ENCODE measurements at places on chromosomes 5 and 9.

GRCh38 chr9:32487981-32488380, 38.0 kb downstream of the RIGI start:
- no peak for DNase-seq

DNA sequence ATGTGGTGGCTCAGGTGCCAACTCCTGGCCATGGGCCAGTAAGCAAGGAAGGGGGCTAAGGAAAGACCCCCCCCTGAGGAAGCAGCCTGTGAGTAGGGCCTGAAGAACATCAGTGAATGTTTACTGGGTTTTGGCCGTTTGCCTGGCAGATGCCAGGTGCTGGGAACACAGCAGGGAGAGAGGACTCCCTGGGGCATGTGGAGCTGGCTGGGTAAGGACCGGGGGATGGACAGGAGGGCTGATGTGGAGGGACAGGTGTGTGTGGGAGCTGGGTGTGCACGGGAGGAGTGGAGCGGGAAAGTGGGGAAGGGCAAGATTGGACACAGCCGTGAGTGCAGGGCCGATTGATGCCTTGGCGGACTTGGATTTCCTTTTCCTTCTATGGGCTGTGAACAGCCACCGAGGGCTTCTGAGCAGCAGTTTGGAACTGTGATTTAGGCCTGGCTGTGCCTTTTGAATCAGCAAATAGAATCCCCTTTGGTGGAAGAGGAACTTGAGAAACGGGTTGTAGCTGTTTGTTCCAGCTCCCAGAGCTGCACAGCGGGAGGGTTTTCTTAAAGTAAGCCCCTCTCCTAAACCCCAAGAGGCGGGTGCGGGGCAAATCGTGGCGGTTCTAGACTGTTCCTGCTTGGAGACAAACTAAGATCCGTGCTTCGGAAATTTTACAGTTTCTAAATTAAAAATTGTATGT, 3.1 kb downstream of the HMCN2 start:
- DNase-seq: no peak

- DNase-seq: no peak
These were observed 1079.7 kb downstream of the CDH12 start for GRCh38 chr5:21773456-21773855.

GRCh38 chr9:21936161-21936560, 58.0 kb downstream of the CDKN2A start:
- DNase-seq: no peak

GRCh38 chr5:5804478-5805233, 382.2 kb downstream of the ICE1 start:
- no peak for DNase-seq

- DNase-seq: no peak
These were observed 81.1 kb upstream of the SPIN1 start for GRCh38 chr9:88307136-88307535.
